WTC11 (cell line): ENCODE measurements at places on chromosomes 1 and 21.

- peaks cover 21% of the 10 kb centered on the region for H3K4me1 ChIP-seq
- H3K4me3 ChIP-seq = no peak overlapping the region
- no peak for DNase-seq
- H3K36me3 ChIP-seq = no peaks in the 10 kb centered on the region
- H3K27ac ChIP-seq = no peak overlapping the region
These were observed 49.9 kb downstream of the TOMM20 start for GRCh38 chr1:235078480-235079381.

DNA sequence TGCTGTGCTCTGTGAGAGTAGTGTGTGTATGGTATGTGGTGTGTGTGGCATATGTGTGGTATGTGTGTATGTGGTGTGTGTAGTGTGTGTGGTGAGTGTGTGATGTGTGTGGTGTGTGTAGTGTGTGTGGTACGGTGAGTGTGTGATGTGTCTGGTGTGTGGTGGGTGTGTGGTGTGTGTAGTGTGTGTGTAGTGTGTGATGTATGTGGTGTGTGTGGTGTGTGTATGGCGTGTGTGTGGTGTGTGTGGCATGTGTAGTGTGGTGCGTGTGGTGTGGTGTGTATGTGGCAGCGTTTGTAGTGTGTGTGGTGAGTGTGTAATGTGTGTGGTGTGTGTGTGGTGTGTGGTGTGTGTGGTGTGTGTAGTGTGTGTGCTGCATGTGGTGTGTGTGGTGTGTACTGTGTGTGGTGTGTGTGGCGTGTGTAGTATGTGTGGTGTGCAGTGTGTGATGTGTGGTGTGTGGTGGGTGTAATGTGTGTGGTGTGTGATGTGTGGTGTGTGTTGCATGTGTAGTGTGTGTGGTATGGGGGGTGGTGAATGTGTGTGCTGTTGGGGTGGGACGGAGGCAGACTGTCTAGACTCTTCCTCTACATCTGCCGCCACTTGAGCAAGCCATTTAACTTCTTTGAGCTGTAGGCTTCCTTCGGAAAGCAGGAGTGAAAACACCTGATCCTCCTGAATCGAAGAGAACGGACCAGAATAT, 33.5 kb downstream of the GPA33 start:
- peaks cover 17% of the 10 kb centered on the region for H3K4me1 ChIP-seq
- H3K27me3 ChIP-seq = peaks cover 4% of the 10 kb centered on the region; the same call in 1 of the 2 replicates
- no peak for DNase-seq
- no peak overlapping the region for H3K4me3 ChIP-seq
- no peak overlapping the region for H3K27ac ChIP-seq

- no peak overlapping the region for H3K4me3 ChIP-seq
- no peak for DNase-seq
- no peaks in the 10 kb centered on the region for H3K27me3 ChIP-seq
- H3K36me3 ChIP-seq = peaks cover 20% of the 10 kb centered on the region
- H3K4me1 ChIP-seq = no peaks in the 10 kb centered on the region
These were observed 38.6 kb downstream of the RNF11 start for GRCh38 chr1:51274676-51275075.

- no peaks in the 10 kb centered on the region for H3K27me3 ChIP-seq
- no peak for DNase-seq
- H3K27ac ChIP-seq = no peak overlapping the region
- H3K4me3 ChIP-seq = no peak overlapping the region
- H3K36me3 ChIP-seq = peaks cover 14% of the 10 kb centered on the region
These were observed 75.4 kb downstream of the CENPF start for GRCh38 chr1:214678386-214678785.

DNA sequence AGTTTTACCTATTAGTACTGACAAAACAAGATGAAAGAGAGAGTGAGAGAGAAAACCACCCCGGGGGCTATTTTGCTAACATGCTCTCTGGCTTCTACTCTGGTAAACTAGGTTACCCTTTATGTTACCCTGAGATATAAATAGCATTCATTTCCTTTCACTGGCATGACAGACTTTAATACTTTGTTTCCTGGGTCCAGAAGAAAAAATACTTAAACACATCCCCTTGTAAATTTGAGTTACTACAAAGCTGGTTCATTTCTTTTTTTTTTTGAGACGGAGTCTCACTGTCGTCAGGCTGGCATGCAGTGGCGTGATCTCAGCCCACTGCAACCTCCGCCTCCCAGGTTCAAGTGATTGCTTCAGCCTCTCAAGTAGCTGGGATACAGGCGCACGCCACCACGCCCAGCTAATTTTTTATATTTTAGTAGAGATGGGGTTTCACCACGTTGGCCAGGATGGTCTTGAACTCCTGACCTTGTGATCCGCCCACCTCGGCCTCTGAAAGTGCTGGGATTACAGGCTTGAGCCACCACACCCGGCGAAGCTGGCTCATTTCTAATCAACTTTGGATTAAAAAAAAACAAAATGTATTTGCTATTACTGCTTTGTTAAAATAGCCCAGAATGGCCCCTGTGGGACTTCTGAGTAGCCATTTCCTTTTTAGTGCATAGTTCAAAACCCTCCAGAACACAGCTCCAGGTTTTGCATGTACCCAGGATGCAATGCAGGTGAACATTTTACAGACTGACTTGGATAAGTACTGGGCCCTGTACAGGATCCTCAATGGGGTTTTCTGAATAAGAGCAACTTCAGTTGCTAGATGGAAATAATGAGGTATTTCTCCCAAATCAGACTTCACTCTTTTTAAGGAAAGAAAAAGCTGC, 20.6 kb downstream of the INPP5B start:
- peaks cover 14% of the 10 kb centered on the region for H3K4me1 ChIP-seq
- no peaks in the 10 kb centered on the region for H3K36me3 ChIP-seq
- no peaks in the 10 kb centered on the region for H3K27me3 ChIP-seq
- DNase-seq = no peak

GRCh38 chr1:190226006-190226405, 251.7 kb downstream of the BRINP3 start:
- H3K4me3 ChIP-seq = no peak overlapping the region
- no peak for DNase-seq
- H3K27ac ChIP-seq = no peak overlapping the region

GRCh38 chr1:84998642-84999280, 1.8 kb upstream of the MCOLN2 start:
- peak overlapping the region; percentile 79 for H3K4me3 ChIP-seq
- DNase-seq = no peak
- H3K4me1 ChIP-seq = peaks cover 17% of the 10 kb centered on the region
- H3K27me3 ChIP-seq = peaks cover 86% of the 10 kb centered on the region
- no peak overlapping the region for H3K27ac ChIP-seq

DNA sequence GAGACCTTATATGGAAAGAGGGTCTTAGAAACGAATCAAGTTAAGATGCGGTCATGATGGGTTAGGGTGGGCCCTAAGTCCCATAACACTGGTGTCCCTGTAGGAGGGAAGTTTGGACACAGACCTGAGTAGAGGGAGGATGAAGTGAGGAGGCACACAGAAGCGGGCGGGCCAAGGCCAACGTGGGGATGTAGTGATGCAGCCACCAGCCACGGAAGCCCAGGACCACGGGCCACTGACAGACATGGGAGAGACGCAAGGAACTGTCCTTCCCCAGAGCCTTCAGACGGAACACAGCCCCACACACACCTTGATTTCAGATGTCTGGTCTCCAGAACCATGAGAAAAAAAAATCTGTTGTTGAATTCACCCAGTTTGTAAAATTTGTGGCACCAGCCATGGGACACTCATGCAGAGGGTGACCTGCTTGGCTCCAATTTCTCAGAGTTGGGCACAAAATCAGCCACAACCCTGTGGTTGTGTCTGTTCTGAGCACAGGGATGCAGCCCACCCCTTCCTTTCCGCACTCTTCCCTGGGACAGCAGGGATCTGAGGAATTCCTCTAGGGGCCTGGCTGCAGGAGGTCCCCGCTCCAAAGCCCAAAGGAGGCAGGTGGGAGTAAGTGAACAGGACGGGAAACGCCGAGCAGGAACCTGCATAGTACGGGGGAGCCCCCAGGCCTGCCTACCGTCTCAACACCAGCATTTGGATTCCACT, 61.1 kb downstream of the RIPK4 start:
- H3K27ac ChIP-seq = 0 out of 2 replicates have a peak overlapping the region, but pooled peaks have one; percentile 26
- no peak overlapping the region for H3K4me3 ChIP-seq
- H3K27me3 ChIP-seq = peaks cover under 1% of the 10 kb centered on the region; the same call in 1 of the 2 replicates
- no peaks in the 10 kb centered on the region for H3K36me3 ChIP-seq

DNA sequence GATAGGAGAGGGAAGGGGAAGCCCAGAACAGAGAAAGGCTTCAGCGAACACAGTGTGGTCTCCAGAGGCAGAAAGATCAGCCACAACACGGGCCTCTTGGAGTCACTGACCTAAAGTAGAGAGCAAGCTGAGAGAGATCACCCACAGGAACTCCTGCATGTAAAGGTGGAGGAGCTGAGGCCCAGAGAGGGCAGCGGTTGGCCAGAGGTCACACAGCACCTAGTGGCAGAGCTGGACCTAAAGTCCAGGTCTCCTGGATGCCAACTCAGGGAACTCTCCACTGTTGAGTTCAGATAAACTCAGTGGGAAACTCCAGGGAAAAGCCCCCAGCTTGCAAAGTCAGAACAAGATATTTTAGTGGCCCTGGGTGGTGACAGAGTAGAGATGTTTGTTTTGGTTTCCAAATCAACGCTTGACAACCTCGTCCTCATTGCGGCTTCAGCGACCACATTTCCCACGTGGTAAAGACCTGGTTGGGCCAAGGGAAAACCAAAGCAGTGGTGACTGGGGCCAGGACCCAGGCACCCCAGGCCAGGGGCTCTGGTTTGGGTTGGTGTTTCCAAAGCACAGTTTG, 4.6 kb downstream of the IFFO2 start:
- peaks cover 19% of the 10 kb centered on the region for H3K27me3 ChIP-seq
- no peak overlapping the region for H3K27ac ChIP-seq
- H3K4me1 ChIP-seq = peaks cover 33% of the 10 kb centered on the region
- H3K36me3 ChIP-seq = no peaks in the 10 kb centered on the region

DNA sequence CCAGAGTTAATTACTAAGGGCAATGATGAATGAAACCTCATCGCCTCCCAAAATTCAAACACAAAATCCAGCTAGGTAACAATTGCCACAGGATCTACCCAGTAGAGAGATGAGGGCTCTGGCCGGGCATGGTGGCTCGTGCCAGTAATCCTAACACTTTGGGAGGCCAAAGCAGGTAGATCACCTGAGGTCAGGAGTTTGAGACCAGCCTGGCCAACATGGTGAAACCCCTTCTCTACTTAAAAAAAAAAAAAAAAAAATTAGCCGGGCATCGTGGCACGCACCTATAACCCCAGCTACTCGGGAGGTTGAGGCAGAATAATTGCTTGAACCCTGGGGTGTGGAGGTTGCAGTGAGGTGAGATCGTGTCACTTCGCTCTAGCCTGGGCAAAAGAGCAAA, 15.8 kb downstream of the CD2 start:
- no peaks in the 10 kb centered on the region for H3K27me3 ChIP-seq
- 0 out of 2 replicates have a peak, but pooled peaks cover 3% of the 10 kb centered on the region for H3K4me1 ChIP-seq
- no peak for DNase-seq
- no peak overlapping the region for H3K4me3 ChIP-seq
- no peak overlapping the region for H3K27ac ChIP-seq
- no peaks in the 10 kb centered on the region for H3K36me3 ChIP-seq

DNA sequence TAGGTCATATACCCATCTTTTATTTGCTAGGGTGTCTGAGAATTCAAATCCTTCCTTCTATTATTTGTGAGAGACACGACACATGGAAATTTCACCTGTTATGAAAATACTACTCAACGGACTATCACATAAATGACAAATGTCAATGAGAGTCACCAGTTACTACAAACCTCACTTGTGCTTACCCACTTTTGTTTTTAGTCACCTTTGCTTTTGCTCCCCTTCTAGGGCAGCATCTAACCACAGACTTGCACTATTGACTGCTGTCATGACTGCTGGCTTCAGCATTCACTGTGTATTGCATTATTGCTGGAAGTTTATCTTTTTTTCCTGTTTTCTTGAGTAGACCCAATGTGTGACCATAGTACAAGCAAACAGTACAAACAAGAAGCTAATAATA, 1048.0 kb downstream of the PLA2G4A start:
- DNase-seq = no peak
- no peak overlapping the region for H3K27ac ChIP-seq
- H3K27me3 ChIP-seq = no peaks in the 10 kb centered on the region

- no peaks in the 10 kb centered on the region for H3K27me3 ChIP-seq
- H3K4me3 ChIP-seq = no peak overlapping the region
- peaks cover 10% of the 10 kb centered on the region for H3K36me3 ChIP-seq
- H3K4me1 ChIP-seq = peaks cover 40% of the 10 kb centered on the region
- no peak overlapping the region for H3K27ac ChIP-seq
These were observed 33.4 kb upstream of the PTPRC start for GRCh38 chr1:198605406-198605805.
